PC-3 (cell line): ENCODE measurements at places on chromosomes 11 and 22. TPM values are rescaled to one million over a fixed set of nuclear protein-coding genes. Genes with fewer than 3 reads are reported as not detected.
A peak's percentile ranks its signal among the peaks of the same experiment; 100 is the strongest.

DNA sequence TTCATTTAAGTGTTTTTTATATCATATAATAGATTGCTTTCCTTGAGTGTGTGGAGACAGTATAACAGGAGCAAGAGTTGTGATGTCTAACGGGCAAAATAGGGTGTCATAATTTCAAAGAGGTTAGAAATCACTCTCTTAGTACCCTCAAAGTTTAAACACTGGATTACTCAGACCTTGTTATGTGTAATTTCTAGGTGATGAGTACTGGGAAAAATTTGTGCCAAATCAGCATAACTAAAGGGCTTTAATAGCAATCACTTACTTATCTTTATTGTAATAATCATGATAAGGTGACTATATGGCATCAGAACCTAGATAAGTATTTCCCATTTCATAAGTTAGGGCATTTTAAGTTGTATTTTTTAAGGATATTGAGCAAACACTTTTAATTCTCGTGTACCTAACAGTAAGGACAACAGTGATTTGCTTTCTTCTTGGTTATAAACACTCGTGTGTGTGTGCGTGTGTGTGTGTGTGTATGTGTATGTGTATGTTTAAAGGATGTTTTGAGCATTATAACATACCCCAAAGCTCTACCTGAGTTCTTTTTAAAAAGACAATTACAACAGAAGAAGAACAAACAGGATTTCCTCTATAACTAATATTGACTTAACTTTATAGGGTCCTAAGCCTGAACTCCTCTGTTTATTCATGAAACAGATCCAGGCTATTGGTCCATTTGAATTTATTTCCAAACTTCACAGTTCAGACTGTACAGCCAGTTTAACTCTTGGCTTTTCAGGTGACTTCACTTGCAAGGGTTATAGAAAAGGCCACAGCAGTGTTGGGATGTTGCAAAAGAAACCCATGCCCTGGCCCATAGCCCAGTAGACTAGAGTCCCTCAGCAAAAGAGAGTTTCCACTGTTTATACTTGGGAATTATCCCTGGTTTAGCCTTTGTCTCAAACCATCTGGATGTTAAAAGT, 23.7 kb upstream of the PDE3B start:
- DNase-seq = no peak

DNA sequence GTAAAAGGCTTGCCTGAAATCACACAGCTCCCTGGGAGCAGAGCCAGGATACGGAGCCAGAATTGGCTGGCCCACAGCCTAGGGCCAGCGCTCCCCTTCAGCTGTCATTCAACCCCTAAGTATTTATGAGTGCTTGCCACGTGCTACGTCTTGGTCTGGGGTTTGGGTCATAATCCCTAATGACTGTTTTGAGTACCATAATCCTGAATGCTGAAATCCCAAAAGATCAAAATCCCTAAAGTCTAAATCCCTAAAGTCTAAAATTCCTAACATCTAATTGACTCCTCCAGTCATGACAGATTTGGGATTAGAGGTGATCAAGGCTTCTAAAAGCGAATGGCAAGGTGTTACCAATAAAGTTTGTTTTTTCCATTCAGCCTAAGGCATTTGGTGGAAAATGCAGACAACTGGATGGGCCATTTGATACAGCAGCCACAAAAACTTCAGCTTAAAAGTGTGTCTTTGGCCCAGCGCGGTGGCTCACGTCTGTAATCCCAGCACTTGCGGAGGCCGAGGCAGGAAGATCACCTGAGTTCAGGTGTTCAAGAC, 59.8 kb upstream of the PRR5 start:
- DNase-seq = no peak

CEP126 gene
- 1.0 and 2.5 TPM in 2 replicates for total RNA-seq

DNA sequence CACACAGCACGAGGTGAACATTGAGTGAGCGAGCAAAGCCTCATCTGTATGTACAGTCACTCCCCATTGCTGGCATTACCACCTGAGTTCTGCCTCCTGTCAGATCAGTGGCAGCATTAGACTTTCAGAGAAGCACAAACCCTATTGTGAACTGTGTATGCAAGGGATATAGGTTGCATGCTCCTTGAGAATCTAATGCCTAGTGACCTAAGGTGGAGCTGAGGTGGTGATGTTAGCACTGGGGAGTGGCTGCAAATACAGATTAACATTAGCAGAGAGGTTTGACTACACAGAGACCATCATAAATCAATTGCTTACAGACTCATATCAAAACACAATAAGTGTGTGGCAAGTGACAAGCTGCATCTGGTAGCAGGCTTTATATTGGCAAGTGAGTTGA, 262.5 kb upstream of the ANO5 start:
- no peak for DNase-seq

GRCh38 chr11:417652-418342, 3.0 kb upstream of the SIGIRR start:
- no peak for DNase-seq

- no peak for DNase-seq
Observed at GRCh38 chr11:103851166-103851651, 185.2 kb upstream of the DDI1 start.

DNA sequence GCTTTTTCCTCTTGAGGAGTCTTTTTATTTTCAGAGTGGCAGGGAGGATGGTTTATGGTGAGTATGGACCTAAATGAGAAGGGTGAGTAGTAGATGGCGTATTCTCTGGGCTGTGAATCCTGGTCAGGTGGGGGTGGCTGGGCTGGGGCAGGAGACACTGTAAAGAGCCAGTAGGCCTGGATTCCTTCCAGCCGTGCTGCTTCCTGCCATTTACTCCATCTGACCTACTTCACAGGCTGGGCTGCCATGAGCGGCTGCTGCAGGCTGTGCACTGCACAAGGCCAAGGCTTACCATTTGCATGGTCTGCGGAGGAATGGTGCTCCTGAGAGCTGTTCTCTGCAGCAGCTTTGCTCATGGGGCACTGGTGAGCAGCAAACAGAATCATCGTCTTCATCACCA, 297.6 kb downstream of the KIRREL3 start:
- DNase-seq = no peak

KRTAP5-1 gene
- total RNA-seq = not detected in 2 replicates

TMEM191B gene
- 3.2 and 14.8 TPM in 2 replicates for total RNA-seq

SLC6A5 gene
- total RNA-seq = not detected in 2 replicates

DNA sequence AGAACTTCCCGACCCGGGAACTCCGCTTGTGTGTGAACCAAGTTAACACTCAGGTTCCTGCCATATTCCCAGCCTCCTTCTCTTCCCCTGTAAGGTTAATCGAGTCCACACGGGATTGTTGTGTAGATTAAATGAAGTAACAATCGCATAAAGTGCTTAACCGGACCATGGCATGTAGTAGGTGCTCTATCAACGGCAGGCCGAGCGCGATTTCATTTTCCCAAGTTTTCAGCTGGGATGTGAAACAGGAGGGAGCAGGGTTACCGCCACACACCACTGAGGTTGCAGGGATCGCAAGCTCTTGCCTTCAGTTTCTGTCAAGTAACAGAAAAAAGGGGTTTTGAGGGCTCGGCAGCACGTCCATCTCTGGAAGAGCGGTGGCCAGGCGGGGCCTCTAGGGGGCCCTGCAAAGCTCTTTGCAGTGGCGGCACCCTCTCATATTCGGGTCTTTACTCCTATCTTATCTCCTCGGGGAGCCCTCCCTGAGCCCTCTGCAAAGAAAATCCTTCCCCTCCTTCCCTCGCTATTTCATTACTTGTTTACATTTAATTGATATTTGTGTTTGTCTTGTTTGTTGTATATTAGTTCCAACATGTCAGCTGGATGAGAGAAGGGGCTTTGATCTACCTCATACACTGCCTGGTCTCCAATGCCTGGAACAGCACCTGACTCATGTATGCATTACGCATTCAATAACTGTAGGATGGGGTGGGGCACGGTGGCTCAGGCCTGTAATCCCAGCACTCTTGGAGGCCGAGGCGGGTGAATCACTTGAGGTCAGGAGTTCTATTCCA, 816 bp upstream of the PLEKHA7 start:
- peak; percentile 83 for DNase-seq

- DNase-seq = peak; percentile 45
Observed at GRCh38 chr11:79150966-79151365, 289.9 kb downstream of the TENM4 start.

DNA sequence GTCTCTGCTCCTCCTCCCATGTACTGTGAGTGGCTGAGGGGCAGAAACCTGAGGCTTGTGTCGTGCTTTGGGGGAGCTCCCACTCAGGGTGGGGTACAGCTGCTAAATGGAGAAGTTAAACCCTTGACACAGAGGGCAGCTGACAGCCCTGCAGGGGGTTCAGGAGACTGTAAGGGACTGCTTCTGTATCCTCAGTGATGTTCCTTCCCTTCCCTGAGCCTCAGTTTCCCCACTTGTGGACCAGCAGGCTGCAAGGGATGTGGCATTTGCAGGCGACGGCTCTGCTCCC, 15.6 kb downstream of the SYNGR1 start:
- no peak for DNase-seq

DNA sequence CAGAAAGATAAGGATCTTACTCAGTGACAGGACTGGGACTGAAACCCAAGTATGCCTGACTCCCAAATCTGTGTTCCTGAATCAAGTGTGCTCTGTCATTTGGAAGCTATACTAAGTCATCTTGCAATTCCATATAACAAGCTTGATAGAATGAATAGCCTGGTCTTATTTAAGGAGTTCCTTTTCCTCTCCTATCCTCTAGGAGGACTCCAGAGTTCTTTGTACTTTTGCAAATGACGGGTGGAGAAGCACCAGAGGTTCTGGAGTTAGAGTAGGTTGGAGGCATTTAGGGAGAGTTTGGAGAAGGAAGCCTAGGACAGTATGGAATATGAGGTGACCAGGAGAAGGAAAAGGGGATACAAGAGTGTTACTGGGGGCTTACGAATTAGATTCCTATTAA, 92.9 kb upstream of the RCN1 start:
- peak; percentile 23 for DNase-seq

ALG8 gene
- total RNA-seq = 73.6 and 78.7 TPM in 2 replicates

CCDC116 gene
- total RNA-seq = not detected in 2 replicates

DNA sequence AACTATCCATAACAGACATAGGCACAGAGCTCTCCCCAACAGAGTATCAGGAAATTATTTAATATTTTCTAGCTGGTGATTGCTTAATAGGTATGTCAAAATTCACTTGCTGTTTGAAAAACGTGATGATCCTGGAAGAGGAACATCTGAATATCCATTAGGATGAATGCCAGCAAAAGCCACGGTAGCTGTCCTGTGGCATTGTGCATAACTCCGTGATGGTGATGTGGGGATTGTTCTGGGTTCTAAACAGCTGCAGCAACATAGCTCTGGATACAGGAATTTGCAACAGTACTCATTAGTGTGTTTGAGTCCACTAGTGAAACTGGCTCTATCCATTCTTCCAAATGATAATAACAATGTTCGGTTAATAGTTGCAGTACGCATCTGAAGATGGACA, 78.8 kb downstream of the C11orf65 start:
- no peak for DNase-seq

CRYBA4 gene
- total RNA-seq = not detected in 2 replicates

DNA sequence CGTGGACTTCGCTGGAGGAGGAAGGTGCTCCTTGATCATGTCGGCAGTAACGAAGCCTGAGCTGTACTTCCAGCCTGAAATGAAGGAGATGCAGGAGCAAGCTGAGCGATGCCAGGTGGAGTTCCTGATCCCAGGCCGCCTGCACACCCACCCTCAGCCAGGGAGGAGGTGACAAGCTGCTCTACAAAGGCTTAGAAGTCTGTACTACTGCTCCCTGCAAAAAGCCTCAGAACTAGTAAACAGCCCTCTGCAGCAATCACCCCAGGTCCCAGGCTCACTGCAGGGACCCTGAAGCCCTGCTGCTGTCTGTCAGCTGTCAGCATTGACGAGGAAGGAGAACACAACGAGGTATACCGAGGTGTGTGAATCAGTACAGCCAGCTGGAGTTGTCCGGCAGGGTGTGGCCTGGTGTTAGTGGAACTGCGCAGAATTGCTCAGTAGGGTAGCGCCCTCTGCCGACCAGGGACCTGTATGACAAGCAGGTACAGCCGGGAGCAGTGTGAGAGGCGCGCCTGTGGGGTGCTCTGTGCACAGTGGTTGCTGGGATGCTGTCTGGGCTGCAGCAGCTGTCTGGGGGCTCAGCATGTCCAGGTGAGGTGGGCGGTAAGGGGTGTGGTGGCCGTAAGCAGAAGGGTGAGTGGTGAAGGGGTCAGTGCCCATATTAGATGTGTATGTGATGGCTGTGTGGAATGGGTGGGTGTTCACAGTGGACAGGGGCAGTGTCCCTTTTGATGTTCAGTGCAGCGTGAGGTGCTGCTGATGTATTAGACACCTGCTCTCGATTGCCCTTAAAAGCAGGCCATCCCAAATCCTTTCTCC, 7.6 kb downstream of the CYB5R2 start:
- peak; percentile 86 for DNase-seq

MS4A3 gene
- total RNA-seq = not detected in 2 replicates

DNA sequence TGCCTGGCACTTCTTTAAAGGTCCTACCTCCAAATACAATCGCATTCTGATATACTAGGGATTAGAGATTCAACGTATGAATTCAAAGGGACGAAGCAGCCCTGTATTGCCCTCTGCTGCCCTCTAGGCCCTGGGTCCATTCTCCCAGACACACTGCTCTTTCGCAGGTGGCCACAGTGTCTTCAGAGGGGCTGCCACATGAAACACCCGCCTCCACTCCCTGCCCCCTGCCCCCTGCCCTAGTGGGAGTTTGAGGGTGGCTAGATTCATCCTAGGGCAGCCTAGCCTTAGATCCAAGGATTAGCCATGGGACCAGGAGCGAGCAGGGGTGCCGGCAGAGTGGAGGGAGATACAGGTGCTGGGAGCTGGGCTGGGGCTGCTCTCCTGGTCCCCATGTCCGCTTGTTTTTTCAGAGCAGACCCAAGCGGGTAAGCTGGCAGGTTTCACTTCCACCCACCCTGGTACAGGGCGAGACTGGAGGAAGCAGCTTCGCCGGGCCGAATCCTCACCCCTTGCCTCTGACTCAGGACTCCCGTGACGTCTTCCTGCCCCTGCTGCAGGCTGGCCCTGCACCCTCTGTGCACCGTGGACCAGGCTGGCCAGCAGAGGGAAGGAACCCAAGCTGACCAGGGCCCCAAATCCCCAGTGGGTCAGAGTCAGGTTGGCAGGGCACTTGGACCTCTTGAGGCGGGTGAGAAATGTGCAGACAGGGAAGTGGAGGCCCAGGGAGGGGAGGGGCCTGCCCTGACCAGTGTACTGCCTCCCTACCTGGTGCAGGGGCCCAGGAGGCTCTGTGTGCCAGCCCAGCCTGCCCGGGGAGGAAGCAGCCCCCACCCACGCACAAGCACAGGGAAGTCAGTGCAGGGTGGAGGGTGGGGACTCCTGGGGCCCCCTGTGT, 28.4 kb upstream of the HMOX1 start:
- peak; percentile 19 for DNase-seq

- peak; percentile 51 for DNase-seq
Observed at GRCh38 chr11:114180301-114181055, 115.7 kb upstream of the NNMT start.

GRCh38 chr11:72120930-72121329, 8.4 kb upstream of the ANAPC15 start:
- DNase-seq = no peak

DNA sequence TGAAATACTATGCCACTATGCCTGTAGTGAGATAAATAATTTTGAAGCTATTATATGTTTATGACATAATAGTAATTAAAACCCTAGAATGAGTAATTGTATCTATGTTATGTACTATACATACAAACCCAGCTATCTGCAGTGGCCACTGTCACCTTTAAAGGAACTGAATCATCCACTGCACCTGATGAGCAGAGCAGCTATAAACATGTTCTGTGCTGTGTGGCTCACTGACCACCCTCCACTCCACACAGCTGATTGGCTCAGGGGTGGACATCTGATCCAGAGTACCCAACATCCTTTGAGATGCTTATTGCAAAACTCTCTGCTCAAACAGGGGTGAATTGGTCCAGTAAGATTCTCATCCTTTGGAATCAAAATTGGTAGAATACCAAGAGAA, 19.2 kb upstream of the RRAS2 start:
- DNase-seq = peak; percentile 22
